ENCODE measurements at places on chromosomes 16 and 17. TPM values are rescaled to one million over a fixed set of nuclear protein-coding genes. Genes with fewer than 3 reads are reported as not detected.

Gene DNAAF1
- polyA plus RNA-seq: 1.3 TPM

Gene SCARF1
- 7.3 TPM for polyA plus RNA-seq

Gene TERB1
- polyA plus RNA-seq: not detected

Gene ASPHD1
- polyA plus RNA-seq: 0.49 TPM

Gene PARN
- polyA plus RNA-seq: 17.6 TPM

Gene CDK5R1
- polyA plus RNA-seq: 12.2 TPM

Gene GINS2
- polyA plus RNA-seq: 10.4 TPM

Gene HOXB13
- not detected for polyA plus RNA-seq

Gene KCNJ16
- polyA plus RNA-seq: 0.15 TPM

Gene MT1A
- 0.63 TPM for polyA plus RNA-seq

Gene CHRNE
- 2.2 TPM for polyA plus RNA-seq

Gene CCL13
- 2.1 TPM for polyA plus RNA-seq

Gene KPNB1
- 209 TPM for polyA plus RNA-seq

Gene CD300E
- 0.27 TPM for polyA plus RNA-seq

Gene TVP23A
- polyA plus RNA-seq: 3.0 TPM

Gene HBA1
- polyA plus RNA-seq: 2,470 TPM

Gene TSPOAP1
- polyA plus RNA-seq: 3.6 TPM

Gene DHRS7C
- 88.5 TPM for polyA plus RNA-seq

DNA sequence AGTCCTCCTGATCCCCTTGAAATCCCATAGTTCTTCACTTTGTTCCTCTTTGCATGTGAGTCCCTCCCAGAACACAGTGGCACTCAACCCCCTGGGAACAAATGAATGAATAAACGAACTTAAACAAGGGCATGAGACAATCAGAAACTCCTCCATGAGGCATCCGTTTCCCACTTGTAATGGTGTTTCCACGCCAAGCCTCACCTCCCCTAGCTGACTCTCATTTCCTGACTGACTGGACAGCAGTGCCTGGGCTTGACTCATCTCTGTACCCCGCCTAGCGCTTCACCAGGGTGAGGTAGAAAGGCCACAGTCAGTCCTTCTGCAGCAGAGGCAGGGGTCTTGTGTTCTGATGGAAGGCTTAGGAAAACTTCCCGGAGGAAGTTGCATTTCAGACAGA lies 14.2 kb downstream of the KIF1C start:
- no peak for DNase-seq

GRCh38 chr16:30535777-30536190 lies 1.1 kb upstream of the ZNF747 start:
- peak; percentile 89 for DNase-seq

DNA sequence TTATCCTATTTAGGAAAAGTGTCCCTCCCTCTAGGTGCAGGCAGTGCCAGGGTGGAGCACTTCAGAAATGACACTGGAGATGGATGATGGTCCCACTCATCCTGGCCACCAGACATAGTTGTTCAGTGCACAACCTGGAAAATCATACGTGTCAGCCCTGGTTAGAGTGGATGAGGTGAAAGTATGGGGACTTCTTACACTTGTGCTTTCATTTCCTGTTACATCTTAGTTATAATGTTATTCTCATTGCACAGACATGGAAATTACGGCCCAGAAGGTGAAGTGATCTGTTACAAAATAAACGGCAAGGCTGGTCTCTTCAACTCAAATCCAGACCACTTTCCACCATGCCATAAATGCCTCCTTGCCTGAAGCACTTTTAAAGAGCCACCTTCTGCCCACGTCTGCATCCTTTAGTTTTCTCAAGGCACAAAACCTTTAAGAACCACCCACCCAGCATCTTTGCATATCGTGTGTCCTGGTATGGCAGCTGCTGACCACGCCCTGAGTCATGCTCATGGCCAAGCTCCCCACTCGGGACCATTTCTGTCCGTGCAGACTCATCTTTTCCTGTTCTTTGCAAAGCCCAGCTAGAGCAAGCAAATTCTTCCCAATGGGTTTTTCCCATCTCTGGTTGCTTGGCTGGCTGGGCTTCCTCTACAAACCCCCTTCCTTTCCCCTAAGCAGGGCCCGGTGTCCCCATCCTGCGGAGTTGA lies 22.4 kb downstream of the TBC1D3B start:
- DNase-seq: no peak

DNA sequence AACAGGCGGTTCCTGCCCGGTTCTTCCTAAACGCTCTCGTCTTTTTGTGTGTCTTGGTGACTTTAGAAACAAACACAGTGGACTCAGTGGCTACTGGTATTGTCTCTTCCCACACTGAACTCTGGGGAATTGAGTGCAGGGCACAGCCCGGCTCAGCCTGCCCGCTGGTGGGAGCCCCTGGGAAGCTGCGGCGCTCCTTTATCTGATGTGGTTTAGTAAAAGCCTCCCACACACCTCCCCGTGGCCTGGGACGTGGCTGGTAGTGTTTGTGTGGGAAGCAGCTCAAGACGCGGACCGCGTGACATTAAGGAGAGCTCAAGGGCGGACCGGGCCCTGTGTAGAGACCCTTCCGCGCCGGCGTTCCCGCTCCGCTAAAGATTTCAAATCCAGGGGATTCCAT lies 55.4 kb upstream of the PVALEF start:
- DNase-seq: no peak

DNA sequence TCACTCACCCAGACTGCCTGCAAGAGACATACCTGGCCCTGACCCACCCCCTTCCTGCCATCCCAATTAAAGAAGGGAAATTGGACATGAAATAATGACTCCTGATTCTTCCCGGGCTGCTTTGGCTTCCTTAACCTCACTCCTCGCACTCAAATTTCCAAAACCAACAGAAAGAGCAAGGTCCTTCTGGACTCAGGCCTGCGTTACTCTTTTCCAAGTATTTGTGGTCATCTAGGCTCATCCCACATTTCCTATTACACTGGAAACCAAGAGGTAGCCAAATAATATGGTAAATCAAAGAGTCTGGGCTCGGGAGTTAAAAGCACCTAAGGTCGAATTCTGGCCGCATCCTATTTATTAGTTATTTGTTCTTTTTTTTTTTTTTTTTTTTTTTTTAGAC lies 359.3 kb downstream of the NPIPA8 start:
- no peak for DNase-seq

- DNase-seq: no peak
Measured at GRCh38 chr17:57438066-57438731, 181.9 kb downstream of the MSI2 start.

DNA sequence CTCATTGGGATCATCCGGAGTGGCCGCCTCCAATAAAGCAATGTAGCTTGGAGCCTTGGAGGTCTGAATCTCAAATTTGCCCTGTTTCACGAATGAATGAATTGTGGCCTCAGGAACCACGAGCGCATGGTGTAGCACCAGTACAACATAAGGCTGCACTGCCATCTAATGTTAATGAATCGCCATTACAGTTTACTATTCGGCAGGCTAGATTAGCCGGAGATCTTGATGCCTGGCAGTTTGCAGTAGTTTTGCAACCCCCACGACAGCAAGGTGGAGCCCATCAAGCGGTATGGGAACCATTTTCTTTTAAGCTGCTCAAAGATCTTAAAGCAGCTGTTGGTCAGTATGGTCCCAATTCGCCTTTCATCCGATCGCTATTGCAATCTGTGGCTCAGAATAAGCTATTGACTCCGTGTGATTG lies 18.8 kb downstream of the ALOX15B start:
- DNase-seq: peak; percentile 64

DNA sequence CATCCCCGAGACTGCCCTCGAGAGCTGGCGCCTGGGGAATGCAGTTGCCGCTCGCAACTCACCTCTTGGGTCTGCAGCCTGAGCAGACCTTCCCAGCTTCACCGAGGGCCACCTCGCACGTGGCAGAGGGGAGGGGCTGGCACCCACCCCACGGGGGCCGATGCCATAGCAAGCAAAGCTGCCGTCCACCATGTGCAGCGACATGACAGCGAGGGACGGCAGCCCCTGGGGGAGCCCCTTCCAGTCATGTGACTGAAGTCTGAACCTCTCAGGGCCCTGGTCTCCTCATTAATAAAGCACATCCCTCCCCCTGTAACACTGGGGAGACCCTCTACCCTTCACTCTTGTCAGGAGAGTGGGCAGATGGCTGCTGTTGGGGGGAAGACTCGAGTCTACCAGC lies 30.5 kb downstream of the CIBAR2 start:
- no peak for DNase-seq

GRCh38 chr16:22139008-22139407 lies 23.3 kb upstream of the SDR42E2 start:
- no peak for DNase-seq

DNA sequence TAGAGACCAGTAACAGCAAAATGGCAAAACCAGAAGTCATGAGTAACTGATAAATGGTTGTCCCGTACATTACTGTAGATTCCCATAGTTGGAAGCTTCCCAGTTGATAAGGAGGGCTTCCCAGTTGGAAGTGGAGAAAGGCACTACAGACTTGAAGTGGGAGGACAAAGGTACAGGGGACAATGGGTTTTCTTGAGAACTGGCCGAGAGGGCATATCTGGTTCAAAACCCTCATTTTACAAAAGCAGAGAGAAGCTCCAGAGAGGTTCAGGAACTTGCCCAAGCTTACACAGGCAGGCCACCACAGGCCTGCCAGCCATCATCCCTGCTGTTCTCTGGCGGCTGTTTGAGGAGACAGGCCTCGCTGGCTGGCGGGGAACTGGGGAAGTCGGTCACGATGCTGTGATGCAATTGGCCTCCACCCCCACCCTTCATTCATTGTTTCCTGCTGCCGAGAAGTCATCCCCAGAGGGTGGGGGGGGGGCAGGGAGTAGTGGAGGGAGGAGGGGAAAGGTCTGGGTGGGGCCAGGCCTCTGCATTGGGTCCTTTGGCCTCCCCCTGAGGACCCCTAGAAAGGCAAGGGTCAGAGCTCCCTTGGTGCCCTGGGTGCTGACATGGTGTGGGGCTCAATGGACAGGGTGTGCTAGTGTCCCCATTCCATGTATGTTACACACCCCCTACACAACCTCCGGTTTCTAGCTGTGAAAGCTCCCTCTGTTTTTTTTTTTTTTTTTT lies 3.0 kb downstream of the UBALD2 start:
- DNase-seq: no peak

DNA sequence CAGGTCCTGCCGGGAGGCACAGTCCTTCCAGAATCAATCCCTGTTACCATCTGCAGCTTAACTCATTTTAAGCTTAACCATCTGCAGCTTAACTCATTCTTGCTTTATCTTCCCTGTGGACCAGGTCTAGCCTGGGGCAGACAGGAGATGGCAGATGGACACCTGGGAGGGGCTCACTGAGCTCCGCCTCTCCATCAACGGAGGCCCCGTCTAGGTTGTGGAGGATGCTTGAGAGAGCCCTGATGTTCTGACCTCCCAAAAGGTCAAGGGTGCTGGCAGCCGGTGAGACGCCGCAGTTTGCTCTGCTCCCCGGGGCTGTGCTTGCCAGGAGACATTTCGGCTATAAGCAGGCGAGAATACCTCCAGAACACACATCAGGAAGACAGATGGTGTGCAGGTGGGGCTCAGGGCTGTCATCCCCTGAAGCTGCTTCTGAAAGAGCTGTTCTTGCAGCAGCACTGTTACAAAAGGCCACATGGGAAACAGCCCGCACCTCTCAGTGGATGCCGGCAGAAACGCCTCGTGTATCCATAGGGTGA lies 41.3 kb downstream of the BAIAP2 start:
- no peak for DNase-seq

DNA sequence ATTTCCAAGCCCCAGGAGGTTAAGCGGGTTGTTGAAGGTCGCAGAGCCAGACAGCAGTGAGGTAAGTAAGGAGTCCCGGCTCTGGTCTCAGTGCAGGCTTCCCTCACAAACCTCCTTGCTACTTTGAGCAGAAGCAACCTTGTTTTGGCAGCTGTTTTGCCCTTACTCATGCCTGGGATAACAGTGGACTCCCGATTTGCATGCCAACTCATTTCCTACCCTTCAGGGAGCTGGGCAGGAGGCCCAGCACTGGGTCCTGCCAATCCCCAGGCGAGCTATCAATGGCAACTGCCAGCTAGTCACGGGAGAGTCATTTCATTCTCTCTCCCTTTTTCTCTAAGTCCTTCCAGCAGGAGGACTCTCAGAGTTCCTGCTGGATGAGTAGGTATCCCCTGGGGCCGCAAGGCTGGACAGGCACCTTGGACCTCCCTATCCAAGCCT lies 72.0 kb upstream of the KSR1 start:
- DNase-seq: peak; percentile 54

DNA sequence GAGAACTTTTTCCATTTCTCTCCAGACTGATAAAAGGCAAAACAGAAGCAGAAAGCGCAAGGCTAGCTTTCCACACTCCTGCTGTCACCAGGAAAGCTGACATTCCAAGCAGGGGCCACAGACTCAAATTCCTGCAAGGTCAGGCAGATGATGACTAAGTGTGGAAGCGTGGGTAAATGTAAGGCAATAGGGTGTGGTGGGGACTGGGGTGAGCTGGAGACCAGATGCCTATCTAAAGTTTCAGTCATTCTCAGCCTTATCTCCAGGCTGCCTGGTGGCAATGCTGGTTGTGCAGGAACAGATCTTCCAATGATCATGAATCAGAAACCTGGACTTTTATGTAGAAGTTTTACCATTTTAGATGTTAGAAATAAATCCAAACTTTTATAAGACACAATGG lies 224.1 kb downstream of the GSG1L start:
- no peak for DNase-seq

DNA sequence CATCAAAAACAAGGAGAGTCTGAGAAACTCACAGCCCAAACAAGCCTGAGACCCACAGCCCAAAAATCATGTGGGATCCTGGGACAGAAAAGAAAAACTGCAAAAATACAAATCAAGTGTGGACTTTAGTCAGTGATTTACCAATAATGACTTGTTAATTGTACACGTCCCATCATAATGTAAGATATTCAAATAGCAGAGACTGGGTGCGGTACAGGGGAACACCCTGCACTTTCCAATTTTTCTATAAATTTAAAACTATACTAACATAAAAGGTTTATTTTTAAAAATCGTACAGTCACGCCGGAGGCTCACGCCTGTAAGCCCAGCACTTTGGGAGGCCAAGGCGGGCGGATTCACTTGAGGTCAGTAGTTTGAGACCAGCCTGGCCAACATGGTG lies 8.8 kb downstream of the CEP131 start:
- no peak for DNase-seq

- no peak for DNase-seq
Measured at GRCh38 chr16:19532601-19533000, 8.9 kb downstream of the CCP110 start.

- peak; percentile 90 for DNase-seq
Measured at GRCh38 chr17:8376271-8377067, at the start of gene KRABD2. KRABD2 (minus strand) TSS chr17:8376704.

Measured in muscle of back (tissue), 13 donors.